ENCODE measurements at places on chromosomes 7 and 10.

DNA sequence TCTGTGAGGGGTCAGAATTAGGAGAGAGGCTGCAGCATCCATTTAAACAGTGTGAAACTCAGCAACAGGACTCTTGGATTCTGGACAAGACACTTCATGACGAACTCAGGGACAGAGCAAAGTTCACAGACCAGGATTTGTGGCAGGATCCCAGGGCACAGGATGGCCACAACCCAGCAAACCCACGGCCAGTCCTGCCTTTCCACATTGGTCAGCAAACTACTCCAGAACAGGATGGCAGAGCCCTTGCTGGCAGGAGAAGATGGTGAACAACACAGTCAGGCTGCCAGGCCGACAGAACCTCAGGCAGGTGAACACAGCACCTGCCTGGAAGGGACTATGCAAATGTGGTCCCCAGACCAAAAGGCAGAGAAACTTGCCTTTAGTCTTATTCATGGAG is 34.4 kb downstream of the VSTM4 start:
- DNase-seq = no peak

DNA sequence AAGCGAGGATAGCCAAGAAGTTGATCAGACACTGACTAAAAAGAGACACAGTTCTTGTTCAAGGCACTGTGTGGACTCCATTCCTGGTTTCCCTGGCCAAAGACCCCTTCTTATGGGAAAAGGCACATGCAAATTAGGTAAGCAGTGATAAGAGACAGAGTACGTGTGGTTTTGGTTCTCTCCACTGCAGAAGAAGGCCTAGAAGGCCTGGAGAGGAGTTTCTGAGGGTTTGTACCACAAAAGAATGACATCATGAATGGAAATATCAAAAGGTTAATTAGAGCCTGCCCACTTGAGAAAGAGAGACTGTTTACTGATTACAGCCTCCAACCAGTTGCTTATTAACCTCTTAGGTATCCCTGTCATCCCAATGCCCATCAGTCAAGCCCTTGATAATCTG is 137.5 kb downstream of the ZNF365 start:
- DNase-seq = no peak

DNA sequence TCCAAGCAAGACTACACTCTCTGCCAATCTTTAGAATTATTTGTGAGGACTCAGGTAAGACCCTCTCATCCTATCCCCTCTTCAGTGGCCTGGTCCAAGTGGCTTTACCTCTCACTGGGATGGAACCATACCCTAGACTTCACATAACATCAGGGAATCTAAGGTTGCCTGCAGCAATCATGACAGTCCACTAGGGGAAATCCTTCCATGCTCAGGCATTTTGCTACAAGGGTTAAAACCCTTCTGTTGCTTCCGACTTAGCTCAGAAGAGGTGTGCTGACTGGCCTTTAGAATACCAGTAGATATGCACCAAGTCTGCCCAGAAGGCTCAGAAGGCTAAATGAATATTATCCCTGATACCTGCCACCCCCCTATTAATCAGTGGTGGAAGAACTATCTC is 24.9 kb upstream of the NPS start:
- DNase-seq = no peak

DNA sequence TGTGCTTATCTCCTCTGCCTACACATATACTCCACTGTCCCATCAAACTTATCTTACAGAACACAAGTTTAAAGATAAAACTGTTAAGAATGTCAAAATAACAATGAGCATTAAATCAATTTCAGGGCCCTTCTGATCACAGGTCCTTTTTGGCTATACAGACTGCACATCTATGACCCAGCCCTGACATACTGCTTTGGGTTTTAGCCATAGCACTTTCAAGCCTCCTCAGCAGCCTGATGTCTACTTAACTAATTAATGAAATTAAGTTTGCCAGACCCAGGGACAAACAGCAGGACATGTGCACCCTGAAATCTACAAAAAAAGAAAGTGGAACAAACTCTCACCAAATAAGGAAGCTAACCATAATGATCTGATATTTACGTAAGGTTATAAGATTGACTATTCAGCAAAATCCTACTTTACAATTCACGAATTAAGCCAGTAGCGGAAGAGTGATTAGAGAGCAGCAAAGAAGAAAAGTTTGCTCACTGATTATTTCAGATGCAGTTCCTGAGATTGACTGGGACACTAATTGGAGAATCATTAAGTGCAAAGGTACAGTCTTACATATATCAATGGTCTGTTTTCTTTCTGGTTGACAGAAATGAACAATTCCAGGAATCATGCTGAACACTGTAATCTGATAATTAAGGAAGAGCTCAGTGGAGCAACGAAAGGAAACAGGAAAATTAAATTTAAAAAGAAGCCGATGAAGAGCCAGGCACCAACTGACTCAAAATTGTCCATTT is 669.3 kb upstream of the LRRN3 start:
- no peak for DNase-seq
